NCI-H510A treated with DMSO at 0.1 percent for 48 hours (cell line): ENCODE measurements at places on chromosomes 2 and 18.

DNA sequence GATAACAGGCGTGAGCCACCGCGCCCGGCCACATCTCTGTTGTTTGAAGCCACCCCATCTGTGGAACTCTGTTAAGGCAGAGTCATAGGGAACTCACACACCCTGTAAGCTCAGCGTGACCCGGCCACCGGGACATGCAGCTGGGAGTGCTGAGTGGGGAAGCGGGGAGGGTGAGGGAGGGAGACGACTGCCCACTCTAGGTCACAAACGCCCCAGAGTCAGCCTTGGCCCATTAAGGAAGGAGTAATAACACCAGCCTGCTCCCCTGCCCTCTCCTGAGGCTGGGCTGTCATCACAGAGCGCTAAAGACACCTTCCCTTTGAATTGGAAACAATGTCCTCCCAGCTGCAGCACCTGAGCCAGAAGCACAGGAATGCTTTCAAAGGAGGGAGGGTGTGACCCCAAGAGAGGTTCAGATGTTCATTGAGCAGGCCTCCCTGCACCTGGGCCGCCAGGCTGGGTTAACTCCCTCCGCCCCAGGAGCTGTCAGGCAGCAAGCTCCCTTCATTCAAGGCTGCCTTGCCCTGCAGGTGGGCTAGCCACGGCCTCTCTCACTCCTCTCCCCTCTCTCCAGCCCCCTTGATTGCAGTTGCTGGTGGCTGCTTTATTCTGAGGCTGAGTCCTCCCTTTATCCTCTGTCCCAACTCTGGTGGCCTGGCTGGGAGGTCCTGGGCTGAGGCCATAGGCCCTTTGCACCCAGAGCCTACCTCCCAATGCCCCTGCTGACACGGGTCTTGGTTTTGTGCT is 77.2 kb upstream of the HPCAL1 start:
- no peak for DNase-seq

GRCh38 chr2:213016984-213017351 is 134.4 kb downstream of the IKZF2 start:
- no peak for DNase-seq

DNA sequence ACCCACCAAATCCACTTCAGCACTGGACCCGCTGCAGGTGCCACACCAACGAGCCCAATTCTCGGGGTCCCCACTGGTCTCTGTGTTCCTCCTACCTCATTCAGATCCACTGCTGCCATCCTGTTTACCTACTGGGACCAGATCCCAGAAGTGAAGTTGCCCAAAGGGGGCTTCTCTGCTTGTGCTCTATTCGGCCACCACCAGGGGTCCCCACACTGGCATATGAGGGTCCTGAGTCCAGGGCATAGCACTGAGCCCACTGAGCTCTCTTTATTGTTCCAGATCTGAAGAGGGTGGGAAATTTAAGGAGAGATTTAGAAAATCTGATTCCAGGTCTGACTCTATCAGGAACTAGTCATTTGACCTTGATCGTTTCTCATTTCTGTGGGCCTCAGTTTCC is 2.4 kb downstream of the GPR45 start:
- no peak for DNase-seq

DNA sequence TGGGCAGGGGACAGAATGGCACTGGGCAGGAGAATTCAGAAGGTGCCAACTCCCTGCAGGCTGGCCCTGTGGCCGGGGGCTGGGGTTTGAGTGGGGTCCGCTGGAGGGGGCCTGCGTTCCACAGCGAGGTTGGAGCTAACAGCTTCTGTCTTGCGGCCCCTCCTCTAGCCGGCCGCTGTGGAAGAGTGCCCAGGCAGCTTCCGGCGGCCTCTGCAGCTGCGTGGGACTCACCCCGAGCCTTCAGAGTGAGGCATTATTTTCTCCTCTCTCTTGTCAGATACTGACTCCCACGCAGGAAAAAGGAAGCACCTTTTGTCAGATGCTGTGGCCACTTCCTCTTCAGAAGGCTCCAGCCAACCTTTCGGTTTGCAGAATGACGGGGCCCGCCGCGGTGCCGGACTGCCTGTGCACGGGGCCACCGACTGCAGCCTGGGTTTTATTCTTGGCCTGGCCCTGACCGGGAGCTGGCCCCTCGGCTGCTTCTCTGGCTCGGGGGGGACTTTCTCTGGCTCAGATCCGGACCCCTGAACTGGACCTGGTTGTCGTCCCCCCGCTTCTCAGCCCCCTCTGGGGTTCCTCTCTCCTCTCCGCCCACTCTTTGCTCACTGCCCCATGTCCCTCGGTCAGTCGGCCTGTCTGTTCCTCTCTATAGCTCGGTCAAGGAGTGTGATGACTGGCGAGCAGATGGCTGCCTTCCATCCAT is 40.1 kb downstream of the ARHGAP25 start:
- DNase-seq = no peak

DNA sequence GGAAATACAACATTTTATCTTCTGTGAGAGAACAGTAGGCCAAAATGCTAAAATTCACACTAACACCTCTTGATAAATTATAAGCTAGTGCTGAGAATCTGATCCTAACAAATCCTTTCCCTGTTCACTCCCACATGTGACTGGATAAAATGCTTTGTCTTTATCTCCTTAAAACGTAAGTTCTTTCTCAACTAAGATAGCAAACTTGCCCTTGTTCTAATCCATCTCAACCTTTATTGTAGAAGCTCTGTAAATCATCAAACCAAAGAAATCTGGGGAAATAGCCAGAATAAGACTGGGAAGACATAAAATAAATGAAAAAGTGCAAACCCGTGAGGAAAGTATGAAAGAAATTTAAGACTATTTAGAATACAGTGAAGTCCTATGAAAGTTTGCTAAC is 1058.4 kb upstream of the ACVR2A start:
- no peak for DNase-seq

DNA sequence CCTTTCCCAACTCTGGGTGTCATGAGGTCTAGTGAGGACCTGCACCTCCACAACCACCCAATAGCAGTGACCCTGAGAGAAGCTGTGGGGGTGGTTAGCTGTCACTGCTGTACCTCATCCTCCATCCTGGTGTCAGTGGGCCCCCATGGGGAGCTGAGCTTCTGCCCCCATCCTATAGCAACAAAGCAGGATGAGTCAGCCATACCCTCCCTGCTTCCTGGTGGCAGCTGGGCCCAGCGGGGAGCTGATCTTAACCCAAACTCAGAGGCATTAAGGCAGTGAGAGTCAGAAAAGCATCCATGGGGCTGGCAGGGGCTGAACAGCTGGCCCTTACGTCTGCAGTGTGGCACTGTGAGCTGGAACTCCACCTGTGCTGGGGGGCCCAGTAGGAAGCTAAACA is 247.8 kb upstream of the HDAC4 start:
- DNase-seq = no peak

DNA sequence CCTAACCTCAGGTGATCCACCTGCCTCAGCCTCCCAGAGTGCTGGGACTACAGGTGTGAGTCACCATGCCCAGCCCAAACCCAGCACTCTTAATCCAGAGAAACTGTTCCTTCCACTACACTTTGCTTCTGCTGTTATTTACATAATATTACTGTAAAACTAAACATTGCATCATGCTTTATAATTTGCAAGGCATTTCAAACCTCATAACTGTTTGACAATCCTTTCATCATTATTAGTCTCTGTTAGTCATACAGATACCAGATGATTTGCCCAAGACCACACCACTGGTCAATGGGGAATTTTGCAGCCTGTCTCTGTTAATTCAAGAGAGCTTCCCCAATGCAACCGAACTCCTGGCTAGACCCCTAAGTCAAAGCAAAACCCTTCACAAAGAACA is 338.3 kb downstream of the ALK start:
- no peak for DNase-seq

DNA sequence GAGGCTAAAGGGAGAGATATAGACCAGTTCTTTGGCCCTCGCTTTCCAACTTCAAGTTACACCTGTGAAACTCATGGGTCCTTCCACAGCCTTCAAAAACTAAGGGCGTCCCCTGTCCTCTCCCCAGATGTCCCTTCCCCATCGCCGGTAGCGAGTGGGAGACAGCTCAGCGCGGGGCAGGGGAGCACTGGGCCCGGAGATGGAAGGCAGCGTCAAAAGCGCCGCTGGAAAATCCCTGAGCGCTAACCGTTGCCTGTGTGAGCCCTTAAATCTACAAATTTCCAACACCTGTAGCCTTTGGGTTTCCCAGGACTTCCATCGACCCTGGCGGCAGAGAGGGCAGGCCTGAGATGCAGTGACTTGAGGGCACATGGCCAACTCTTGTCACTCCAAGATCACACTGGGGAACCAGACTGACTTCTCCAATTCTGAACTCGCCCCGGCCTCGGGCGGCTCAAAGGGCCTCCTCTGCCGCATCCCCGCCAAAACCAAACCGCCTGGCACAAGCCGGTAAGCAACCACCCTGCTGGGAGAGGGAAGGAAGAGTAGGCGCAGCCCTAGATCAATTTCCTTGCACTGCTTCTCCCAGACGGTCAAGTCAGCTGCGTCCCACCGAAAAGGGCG is 879 bp upstream of the EPAS1 start:
- DNase-seq = peak; percentile 22

DNA sequence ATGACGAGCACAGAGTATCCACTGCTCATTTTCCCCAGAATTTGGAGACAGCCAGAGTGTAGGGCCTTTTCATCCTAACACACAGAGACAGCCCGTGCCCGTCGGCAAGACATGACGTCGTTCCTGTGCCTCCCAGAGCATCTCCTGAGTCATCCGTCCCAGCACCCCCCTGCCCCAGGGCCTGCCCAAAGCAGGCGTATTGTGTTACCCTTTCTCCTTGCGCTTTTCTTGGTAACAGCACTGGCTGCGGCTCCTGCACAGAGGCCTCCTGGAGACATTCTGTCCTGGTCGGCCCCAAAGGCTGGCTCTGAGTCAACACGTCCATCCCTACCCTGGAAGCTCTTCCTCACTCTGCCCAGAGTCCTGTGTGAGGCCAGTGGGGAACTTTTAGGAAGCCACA is 217.1 kb downstream of the KLHL29 start:
- DNase-seq = no peak
